ENCODE measurements at places on chromosomes 12 and 14. TPM values are rescaled to one million over a fixed set of nuclear protein-coding genes. Genes with fewer than 3 reads are reported as not detected.

The IRAK3 gene
- total RNA-seq, result 0.02 TPM

The MLXIP gene
- total RNA-seq, result 48.6 TPM

The POTEM gene
- not detected for total RNA-seq

The EFCAB11 gene
- 20.8 TPM for total RNA-seq

The PSME1 gene
- 103 TPM for total RNA-seq

The RPS6KL1 gene
- 3.5 TPM for total RNA-seq

The USP30 gene
- total RNA-seq, result 23.0 TPM

The KCNC2 gene
- not detected for total RNA-seq

The ULK1 gene
- total RNA-seq, result 111 TPM

The SLC25A21 gene
- 3.1 TPM for total RNA-seq

The OR4E2 gene
- not detected for total RNA-seq

The GPR132 gene
- total RNA-seq, result 0.69 TPM

The SMIM41 gene
- total RNA-seq, result not detected

The GPR84 gene
- total RNA-seq, result not detected

The NPFF gene
- total RNA-seq, result not detected

The DPPA3 gene
- total RNA-seq, result not detected

The RDH16 gene
- total RNA-seq, result 0.98 TPM

The AGAP2 gene
- 0.29 TPM for total RNA-seq

The KRT72 gene
- not detected for total RNA-seq

The RAB35 gene
- 38.1 TPM for total RNA-seq

The GARIN6 gene
- total RNA-seq, result not detected

The KITLG gene
- 9.1 TPM for total RNA-seq

The KLRG1 gene
- 8.0 TPM for total RNA-seq

The LDHB gene
- total RNA-seq, result 1,628 TPM

The PRIMA1 gene
- total RNA-seq, result 4.0 TPM

The IFNG-AS1 gene
- not detected for total RNA-seq

The TEX52 gene
- not detected for total RNA-seq

The NR4A1 gene
- total RNA-seq, result 21.7 TPM

The HOXC12 gene
- not detected for total RNA-seq

The MYBPC1 gene
- total RNA-seq, result not detected

The PPP1R13B gene
- total RNA-seq, result 34.2 TPM

The CACNA1C gene
- total RNA-seq, result 11.7 TPM

The POTEG gene
- total RNA-seq, result not detected

The GON7 gene
- 10.6 TPM for total RNA-seq

The C1QL4 gene
- 0.64 TPM for total RNA-seq

The TMEM63C gene
- 1.6 TPM for total RNA-seq

The GALNT9 gene
- total RNA-seq, result 0.36 TPM

The TTC7B gene
- total RNA-seq, result 47.0 TPM

The THTPA gene
- 20.6 TPM for total RNA-seq

The ZNF891 gene
- 6.8 TPM for total RNA-seq

The ATF1 gene
- total RNA-seq, result 30.1 TPM

The VEZT gene
- 132 TPM for total RNA-seq

The KRT74 gene
- total RNA-seq, result not detected

The LTBP2 gene
- total RNA-seq, result 0.79 TPM

The GPHB5 gene
- not detected for total RNA-seq

The ETFBKMT gene
- total RNA-seq, result 3.7 TPM

The MTERF2 gene
- total RNA-seq, result 15.3 TPM

The LALBA gene
- total RNA-seq, result not detected

The COL2A1 gene
- total RNA-seq, result 446 TPM

The IL23A gene
- 0.89 TPM for total RNA-seq

The A2M gene
- total RNA-seq, result 2.0 TPM

The GYS2 gene
- not detected for total RNA-seq

The GLIPR1L1 gene
- not detected for total RNA-seq

The STAB2 gene
- total RNA-seq, result not detected

The MMP19 gene
- 0.89 TPM for total RNA-seq

The BMAL2 gene
- total RNA-seq, result 28.8 TPM

The LTBR gene
- 18.3 TPM for total RNA-seq

The IGF1 gene
- 0.57 TPM for total RNA-seq

The TMCC3 gene
- total RNA-seq, result 15.9 TPM

The SMCO2 gene
- total RNA-seq, result 1.6 TPM
